Tongue (tissue), 3 donors: ENCODE measurements at places on chromosomes 2 and 18.
A peak's percentile ranks its signal among the peaks of the same experiment; 100 is the strongest.

DNA sequence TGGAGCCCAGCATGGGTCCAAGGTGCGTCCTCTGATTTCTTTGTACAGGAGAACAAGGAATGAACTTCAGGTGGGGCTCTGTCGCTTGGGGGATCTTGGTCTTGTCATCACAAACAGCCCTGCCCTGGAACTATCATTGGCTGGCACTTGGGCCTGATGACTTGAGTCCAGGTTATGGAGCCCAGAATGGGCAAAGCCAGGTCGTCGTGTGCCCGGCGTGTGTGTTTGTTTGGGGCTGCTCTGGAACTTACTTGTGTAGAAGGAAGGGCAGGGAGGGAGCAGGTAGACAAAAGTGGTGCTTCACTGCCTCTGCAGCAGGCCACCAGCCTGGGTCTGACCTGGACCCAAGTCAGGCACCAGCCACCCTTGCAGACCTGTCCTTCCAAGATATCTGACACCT is 306.3 kb upstream of the HS6ST1 start:
- DNase-seq = no peak

- DNase-seq = no peak
Observed at GRCh38 chr2:219611866-219612576, 14.4 kb downstream of the STK11IP start.

DNA sequence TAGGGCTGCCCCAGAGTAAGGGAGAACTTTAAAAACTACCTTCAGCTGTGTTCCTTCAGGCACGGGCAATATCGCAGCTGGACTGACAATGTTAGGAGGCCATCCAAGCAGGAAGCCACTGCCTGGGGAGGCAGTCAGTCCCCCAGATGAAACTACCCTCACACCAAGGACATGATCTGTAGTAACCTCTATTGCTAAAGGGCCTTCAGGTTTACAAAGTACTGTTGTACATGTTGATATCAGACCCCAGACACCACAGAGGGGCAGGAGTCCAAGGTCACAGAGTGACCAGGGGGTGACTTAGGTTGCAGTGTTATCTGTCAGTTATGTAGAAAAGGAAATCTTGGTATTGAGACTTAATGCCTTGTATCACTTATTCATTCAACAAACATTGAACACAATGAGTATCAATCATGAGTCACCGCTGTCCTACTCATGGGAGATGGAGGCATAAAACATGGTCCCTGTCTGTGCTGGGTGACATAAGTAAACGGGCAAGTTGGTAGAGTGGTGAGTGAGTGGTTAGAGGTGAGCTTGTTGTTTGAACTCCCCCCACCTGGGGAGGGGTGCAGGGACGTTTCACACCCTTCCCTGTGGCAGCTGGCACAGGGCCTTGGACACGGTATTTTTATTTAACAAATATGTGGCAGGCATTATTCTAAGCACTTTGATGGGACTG is 7.1 kb downstream of the CABLES1 start:
- DNase-seq = no peak

DNA sequence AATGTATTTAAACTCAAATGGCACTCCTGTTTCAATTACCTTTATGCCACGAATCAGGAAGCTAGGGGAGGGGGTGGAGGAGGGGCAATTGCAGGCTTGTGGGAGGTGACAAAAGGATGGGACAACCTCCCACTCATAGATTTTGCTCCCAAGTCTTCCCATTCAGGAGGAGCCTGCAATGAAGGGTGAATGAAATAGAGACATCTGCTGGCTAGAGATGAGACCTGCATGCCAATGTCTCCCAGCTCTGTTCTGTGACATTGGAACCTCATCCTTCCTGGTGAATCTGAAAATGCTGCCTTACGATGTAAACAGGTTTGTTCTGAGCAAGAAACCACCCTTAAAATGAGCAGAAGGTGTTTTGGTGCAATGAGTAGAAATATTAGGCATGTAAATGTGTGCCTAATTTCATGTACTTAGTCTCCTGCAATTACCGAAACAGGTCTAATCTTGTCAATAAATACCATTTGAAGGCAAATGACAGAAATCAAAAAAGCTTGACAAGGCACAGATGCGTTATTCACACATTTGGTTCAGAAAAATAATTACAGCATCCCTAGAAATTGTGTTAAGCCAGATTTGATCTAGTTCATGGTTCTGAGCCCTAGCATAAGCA is 2.7 kb upstream of the PID1 start:
- peak; percentile 88 for DNase-seq

- peak; percentile 8 for DNase-seq
Observed at GRCh38 chr2:60140185-60140584, 413.3 kb downstream of the BCL11A start.

- DNase-seq = no peak
Observed at GRCh38 chr18:7065736-7066135, 51.9 kb downstream of the LAMA1 start.

GRCh38 chr2:241271706-241272302 is 43.7 kb downstream of the HDLBP start:
- DNase-seq = peak; percentile 87

- DNase-seq = peak; percentile 85
Observed at GRCh38 chr2:37523814-37524362, 147.6 kb downstream of the CDC42EP3 start.

DNA sequence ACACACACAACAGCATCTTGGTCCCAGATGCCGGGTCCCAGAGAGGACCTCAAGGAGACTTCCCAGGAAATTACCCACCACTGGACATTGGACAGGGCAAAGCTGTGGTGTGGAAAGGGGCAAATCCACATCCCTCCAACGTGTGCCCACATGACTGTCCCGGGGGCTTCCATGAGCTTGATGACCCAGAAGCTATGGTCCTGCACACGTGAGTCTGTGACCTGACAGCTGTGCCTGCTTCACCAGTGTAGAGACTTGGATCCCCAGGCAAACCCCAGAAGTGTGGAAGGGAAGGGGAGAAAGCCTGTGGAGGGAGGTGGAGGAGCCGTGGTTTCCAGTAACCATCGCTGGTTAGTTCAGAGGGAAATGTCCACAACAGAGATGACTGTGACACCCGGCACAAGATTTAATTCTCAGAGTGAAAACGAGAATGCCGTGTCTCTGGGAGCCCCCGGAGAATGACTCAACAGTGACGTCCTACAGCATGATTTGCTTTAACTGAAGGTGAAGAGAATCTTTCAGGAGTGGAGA is 19.1 kb upstream of the GPR55 start:
- no peak for DNase-seq

DNA sequence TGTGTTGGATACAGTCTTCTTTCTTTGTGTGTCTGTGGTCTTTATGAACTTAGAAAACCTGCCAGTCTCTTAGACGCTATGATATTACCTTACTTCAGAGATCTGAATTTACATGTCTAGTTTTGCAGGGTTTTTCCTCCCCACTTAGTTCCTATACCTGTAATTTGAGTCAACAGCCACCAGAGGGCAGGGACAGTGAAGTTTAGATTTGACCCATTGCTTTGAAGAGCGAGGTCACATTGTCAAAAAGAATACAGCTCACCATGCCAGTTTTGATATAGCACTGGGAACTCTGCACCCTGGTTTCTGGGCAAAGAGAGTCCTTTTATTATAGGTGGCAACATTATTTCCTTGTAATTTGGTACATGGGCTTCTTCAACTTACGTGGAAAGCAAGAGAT is 102.3 kb downstream of the MAPK4 start:
- no peak for DNase-seq

DNA sequence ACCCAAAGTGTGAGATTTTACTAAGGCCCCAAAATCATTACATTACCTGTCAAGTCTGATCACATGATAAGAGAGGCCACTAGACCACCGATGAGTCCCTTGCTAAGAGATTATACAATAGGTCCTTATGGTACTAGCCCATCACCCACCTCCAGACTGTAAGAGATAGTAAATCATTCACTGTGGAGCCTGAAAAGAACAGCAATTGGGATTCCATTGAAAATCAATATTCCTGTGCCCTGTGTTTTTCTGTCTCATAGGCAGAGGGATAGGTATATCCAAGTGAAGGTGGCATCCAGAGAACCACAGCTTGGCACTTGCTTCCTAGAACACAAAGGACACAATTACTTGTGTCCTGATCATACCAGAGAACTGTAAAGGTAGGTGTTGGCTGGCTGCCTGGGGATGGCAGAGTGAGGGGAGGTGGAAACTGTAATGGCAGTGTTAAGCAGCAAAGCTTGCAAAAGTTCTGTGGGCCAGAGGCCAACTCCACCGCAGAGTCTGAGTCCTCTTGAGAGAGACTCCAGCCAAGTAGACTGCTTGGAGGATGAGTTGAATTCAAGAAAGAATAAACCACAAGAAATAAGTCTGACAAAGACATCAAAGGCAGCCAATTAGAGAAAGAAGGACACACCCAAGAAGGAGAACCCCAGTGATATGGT is 102.0 kb upstream of the PIEZO2 start:
- DNase-seq = no peak

DNA sequence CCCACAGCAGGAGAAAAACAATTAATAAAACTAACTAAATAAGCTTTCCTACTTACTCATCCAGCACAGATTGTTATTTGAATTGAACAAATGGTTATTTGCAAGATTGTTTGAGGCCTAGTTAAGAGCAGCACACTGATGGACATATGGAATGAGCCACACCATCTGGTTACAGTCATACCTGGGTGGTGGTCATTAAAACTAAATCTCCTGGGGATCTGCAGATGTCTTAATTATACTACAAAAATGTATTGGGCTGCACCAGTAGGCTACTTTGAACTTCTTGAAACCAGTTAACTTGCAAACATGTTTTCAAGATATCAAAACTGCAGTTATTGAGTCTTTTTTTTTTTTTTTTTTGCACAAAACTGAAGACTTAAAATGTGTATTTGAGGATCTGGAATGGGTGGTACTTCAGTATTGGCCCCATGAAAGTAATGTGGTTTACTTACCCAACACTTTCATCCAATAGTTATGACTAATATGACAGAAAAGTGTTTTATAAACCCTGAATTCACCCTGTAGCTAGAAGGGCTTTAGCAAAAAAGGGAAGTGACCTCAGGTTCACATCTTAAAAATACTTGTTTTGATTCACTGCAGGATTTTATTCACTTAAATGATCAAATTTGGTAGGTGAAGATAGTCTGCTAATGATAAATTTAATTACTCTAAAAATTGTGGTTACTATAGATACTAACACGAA is 10.8 kb downstream of the AGFG1 start:
- DNase-seq = no peak

DNA sequence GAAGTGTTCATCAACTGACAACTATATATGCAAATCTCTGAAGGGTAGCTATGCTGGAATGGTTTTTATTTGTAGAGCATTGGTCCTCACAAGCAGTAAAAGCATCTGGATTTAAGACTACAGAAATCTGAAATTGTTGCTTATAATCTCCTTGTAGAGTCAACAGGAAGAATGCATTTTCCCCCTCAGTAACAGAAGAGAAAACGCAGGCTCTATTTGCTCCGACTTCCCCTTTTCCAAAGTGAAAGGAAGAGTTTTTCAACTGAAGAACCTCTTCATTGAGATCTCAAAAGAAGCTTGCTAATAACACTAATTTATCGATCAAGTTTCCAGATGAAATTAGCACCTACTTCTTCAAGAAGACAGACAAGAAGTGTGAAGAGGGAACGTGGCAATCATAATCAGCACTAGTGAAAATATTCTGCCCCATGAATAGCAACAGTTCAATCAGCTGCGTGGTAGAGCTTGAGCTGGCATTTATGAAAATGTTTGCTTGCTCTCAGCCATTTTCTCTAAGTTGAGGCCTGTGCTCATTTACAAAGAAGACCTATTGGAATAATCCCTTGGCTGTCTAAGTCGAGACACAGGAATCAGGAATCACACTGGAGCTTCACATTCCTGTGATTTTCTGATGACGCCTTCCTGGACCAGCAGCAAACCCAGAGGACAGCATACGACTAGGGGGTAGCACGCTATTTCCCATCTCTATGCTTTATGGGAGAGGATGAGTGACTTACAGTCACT is 43.7 kb downstream of the TGIF1 start:
- no peak for DNase-seq

DNA sequence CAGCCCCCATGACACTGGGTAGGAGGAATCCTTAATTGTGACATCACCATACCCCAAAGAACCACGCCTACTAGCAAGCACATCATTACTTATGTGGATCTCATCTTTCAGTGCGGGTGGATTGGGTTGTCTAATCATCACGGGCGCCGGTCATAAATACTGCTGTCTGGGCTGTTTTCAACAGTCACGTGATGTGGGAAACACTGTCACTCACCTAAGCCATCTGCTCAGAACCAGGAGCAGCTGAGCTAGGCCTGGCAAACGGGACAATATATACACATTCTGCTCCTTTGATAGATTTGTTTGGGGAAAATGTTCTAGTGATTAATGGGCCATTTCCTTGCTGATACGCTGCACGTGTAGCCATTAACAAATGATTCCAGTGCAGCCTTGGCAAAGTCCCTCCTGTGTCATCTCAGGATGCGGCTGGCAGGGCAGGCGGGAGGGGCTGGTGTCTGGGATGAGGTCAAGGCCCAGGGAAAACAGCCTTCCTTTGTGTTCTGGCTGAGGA is 145.9 kb upstream of the COPS8 start:
- DNase-seq = peak; percentile 46

GRCh38 chr18:74652392-74652988 is 54.8 kb downstream of the ZNF407 start:
- peak; percentile 70 for DNase-seq

GRCh38 chr18:68454511-68455228 is 260.2 kb downstream of the TMX3 start:
- no peak for DNase-seq

DNA sequence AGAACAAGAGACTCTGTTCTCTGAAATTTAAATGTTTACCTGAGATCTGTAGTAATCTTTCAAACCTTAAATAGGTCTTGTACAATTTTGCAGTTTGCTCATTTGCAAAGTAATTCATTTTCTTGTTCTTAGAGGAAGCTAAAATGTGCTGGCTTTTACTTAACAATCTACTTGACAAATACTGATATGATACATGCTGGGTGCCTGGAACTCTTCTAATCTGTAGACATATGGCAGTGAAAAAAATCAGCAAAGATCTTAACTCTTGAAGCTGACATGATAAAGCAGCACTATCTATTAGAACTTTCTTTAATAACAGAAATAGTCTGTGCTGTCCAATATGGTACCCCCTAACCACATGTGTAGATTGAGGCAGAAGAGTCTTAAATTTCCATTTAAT is 1352.8 kb upstream of the SLC39A10 start:
- DNase-seq = no peak

- no peak for DNase-seq
Observed at GRCh38 chr18:524466-524865, 24.0 kb upstream of the COLEC12 start.

- peak; percentile 24 for DNase-seq
Observed at GRCh38 chr18:28045176-28045810, 131.6 kb downstream of the CDH2 start.

DNA sequence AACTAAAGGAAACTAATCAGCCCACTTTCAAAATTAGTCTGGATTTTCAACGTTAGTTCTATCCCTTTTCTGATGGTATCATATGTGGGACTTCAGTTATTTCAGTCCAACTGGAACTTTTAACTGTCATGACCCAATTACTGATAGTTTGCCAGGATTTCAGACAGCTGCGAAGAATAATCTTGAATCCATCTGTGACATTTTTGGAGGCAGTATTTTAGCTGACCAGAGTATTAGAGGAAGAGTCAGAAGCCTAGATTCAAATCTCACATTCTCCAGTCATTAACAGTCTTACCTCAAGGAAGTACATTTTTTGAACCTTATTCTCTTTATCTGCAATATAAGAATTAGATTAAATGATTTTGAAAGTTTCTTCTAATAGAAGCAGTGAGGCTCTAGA is 81.3 kb downstream of the PTRHD1 start:
- peak; percentile 87 for DNase-seq
